Hematopoietic multipotent progenitor cell treated with erythropoietin and hydrocortisone succinate and interleukin-3 and kit ligand, for 15 days (in vitro differentiated cells): ENCODE measurements at places on chromosomes 4 and X.
A peak's percentile ranks its signal among the peaks of the same experiment; 100 is the strongest.

DNA sequence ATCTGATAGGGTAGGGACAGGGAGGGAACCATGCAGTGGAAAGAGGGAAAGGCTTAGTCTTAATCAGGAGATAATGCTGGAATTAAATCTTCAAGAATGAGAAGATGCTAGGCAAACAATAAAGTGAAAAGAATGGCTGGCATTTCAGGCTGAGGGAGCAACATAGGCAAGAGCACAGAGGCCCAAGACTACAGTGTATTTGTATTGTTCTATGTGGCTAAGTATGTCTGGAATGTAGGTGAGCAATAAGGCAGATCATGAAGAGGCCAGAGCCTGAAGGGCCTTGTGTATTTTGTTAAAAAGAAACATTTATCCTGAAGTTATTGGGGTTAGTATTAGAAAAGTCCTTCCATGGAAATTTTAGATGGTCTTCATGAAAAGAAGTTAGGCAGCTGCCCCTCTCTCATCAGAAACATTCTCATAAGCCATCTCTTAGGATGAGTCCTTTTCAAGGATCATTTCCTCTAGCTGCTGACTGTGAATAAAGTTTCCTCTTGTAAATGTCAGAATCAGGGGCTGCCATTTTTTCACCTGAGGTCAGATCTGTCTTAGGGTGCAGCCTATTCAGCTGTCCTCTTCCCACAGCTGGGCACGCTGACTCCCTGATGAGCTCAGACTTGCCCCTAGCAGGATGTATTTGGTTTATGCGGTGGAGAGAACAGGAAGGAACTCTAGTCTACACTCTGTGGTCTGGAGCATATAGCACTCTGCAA is 46.3 kb downstream of the ATP10D start:
- no peak for DNase-seq

GRCh38 chr4:114361249-114361648 is 237.4 kb upstream of the UGT8 start:
- no peak for DNase-seq

DNA sequence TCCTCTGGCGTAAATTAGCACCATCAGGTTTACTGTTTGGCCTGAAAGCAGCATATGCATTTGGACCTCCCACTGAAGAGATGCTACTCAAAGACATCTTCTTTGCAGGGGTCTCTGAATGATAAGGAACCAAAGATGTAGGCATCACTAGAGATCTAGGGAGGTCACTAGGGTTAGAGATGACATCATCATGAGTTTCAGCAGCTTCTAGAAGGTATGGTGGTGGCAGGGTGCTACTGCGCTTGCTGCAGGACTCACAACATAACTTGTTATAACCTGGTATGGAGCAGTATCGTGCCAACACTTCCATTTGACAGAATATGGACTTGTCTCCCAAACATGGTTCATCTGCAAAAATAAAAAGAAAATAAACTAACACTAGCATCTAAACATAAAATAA is 251.6 kb downstream of the NPFFR2 start:
- DNase-seq: no peak

- DNase-seq: no peak
Measured at GRCh38 chrX:41085878-41086626, 807 bp downstream of the USP9X start.

GRCh38 chr4:104743215-104743653 is 248.5 kb upstream of the CXXC4 start:
- no peak for DNase-seq

DNA sequence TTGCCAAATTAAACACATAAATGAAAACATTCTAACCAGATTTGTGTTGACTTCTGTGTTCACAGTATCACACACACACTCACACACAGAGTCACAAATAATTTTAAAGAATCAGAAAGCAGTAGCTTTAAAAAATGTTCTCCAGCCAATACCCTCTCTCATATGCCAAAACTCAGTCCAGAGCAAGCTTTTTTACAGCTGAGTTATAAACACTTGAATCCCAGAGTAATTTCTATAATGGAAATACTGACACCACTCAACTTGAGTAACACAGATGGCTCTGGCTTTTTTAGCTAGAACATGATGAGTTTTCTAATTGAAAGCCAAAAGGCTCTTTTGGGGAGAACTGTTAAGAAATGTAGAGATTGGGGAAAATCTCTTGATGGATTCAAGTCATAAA is 100.8 kb downstream of the DOCK11 start:
- no peak for DNase-seq

DNA sequence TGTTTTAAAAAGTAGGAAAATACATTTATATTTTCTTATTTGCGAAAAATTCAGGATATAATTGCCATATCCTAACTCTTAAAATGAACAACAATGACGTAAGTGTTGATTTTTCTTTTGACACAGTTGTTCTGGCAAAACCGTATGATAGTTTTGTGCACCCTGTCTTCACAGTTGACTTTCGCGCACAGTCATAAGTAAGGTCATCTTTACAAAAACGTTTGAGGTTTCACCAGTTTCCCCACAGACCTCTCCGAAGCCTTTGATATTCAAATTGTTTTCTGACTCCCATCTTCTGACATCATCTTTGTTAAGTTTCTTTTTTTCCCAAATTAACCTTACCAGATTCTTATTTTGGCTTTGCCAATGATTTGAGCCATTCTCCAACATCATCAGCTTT is 48.1 kb upstream of the ATXN3L start:
- DNase-seq: no peak

DNA sequence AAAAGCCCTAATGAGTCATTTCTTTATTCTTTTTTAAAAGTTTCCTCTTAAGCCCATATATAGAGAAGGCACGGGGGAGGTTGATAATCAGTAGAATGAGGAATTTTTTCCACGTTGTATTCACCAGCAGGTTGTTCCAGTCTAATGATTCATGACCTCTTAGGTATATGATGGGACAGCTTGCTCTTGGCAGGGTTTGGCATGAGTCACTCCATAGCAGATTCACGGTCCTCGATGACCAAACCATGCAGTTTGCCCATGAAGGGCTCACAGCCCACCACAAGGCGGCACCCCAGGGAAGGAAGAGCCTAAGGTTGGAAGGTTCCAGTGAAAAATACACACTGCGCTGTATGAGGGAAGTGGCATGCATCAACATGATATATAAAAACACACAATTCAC is 623.8 kb upstream of the DIPK2B start:
- DNase-seq: no peak

DNA sequence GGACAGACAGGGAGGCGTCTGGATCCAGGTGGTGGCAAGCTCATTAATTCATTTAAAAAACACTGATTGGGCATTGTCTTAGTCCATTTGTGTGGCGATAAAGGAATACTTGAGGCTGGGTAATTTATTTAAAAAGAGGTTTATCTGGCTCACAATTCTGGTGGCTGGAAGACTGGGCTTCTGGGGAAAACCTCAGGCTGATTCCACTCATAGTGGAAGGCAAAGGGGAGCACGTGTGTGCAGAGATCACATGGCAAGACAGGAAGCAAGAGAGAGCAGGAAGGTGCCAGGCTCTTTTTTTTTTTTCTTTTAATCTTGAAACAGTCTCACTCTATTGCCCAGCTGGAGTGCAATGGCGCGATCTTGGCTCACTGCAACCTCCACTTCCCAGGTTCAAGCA is 100.2 kb upstream of the METTL14 start:
- no peak for DNase-seq

GRCh38 chr4:20318909-20319277 is 67.2 kb downstream of the SLIT2 start:
- no peak for DNase-seq

- no peak for DNase-seq
Measured at GRCh38 chr4:94370533-94371254, 28.1 kb upstream of the HPGDS start.

DNA sequence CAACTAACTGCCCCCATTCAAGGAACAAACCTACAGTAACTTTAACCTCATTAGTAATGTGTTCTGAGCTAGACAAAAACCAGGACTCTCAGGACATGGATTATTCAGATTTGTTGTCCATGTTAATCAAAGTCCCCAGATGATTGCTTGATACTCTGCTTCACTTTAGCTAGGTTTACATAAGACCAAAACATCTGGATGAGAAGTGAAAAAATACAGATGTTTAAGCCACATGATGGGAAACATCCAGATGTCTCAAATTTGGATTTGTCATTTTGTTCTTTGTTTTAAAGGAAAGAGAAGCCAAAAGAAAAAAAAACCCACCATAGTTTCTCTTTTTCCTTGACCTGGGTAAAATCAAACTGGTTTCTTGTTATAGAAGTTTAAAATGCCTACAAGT is 48.5 kb upstream of the NRK start:
- DNase-seq: no peak

DNA sequence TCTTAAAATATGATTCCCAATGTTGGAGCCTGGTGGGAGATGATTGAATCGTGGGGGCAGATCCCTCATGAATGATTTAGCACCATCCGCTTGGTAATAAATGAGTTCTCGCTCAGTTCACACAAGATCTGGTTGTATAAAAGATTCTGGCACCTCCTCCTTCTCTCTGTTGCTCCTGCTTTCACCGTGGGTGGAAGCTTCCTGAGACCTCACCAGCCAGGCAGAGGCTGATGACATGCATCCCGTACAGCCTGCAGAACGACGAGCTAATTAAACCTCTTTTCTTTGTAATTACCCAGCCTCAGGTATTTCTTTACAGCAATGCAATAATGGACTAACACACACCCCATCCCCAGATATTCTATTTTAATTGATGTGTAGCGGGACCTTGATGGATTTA is 162.2 kb downstream of the NPFFR2 start:
- no peak for DNase-seq

DNA sequence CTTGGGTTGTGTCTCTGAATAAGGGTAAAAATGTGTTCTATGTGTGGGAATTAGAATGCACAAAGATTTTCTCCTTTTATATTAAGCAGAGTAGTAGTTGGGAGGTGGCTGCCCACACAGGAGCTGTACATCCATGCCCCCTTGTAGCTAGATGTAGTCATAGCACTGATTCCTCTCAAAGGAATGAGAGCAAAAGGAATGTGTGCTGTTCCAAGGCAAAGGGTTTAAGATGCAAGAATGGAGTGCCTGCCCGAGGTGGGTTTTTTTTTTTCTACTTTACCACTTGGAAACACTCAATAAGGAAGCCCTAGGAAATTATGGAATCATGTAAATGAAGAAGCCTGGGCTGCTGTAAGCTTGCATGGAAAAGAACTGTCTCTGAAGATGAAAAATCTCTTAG is 2183.2 kb upstream of the AGA start:
- no peak for DNase-seq

DNA sequence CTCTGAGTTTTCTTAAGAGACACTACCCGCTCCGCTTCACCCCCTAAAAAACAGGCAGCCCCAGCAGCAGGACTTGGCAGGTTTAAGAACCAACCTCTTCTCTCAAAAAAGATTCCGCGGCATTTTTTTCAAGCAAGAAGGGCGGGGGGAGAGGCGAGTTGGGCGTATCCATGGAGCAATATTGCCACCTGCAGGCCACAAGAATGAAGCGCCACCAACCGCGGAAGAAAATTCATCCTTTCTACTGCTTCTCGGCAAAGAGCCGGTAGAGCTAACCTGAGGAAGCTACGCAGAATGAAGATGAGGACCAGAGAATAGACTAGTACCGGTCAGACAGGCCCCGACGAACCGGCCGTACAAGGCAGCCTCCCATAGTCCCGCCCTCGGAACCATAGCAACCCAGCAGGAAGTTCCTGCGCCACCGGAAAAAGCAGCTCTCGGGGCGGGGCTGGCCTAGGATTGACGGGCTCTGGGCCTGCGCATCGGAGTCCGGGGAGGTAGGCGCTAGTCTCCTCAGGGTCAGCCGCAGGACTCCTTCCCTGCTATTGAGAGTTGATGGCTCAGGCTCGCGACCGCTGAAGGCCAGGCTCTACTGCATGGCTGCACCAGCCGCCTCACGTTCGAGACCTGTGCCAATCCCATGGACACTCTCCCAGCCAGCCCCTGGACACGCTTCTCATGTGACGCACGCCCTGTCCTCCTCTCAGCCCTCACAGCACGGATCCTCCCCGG is 76.9 kb downstream of the MAGED4 start:
- peak; percentile 85 for DNase-seq

DNA sequence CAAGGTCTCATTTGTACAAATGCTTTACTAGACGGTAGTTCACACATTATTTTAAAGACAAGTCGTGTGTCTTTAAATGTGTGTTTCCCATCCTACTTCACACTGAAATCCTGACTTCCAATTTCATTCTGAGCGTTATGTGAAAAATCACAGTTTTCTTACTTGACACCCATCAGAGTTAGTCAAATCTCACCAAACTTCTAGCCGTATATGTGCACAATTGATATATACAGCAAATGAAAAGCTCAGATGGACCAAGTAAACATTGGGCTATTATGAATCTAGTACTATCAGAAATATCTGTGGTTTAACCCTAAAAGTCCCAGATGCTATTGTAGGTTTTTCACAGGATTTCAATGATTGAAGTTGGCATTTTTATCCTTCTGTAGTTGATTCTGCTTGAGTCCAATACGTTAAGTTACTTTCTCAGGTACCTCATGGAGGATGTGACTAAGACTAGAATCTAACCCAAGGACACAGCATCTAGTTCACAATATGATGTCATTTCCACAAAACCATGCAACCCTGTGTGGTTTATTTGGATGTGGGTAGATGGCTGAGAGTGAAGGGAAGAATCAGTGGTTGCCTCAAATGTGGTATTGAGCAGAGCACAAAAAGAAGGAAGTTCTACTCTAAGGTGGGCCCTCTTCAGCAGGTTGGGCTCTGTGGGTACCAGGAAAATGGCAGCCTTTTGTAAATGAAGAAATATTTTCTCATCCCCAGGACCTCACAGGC is 22.1 kb upstream of the TRIM60 start:
- no peak for DNase-seq

- DNase-seq: no peak
Measured at GRCh38 chr4:173735049-173735448, 205.0 kb upstream of the HAND2 start.

DNA sequence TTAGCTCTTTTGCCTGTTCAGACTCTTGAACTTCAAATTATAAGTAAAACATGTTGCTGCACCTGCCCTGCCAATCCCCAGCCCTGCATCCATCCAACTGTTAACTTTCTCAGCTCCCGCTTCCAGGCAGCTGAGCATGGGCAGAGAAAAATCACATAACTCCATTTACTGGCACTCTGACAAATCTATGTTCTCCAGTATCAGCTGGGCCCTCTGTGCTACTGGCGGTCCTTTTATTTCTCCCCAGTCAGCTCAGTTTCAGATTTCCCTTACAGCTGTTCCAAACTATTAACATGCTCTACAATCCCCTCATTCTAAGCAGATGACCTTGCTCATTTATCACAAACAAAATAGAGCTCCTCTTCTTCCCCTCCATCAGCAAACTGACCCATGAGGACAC is 240.4 kb upstream of the TET2 start:
- no peak for DNase-seq

GRCh38 chrX:133645977-133646718 is 230.9 kb upstream of the GPC4 start:
- no peak for DNase-seq

- no peak for DNase-seq
Measured at GRCh38 chr4:15832523-15833451, 54.7 kb downstream of the CD38 start.
